ENCODE measurements at places on chromosomes 5 and 9.

DNA sequence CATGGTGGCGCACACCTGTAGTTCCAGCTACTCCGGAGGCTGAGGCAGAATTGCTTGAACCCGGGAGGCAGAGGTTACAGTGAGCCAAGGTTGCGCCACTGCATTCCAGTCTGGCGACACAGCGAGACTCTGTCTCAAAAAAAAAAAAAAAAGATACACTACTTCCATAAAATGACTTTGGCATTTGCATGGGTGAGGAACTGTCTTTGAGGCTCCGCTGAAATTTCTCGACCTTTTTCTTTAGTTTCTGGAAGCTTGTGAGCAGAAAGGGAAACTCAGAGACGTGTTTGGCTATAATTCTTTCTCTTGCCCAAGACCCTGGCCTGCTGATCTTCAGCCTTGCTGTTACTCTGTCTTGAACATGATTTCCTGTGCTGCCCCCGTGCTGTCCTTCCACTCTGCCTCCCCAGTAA, 37.3 kb downstream of the SPIN1 start:
- peak; percentile 24 for ATAC-seq

DNA sequence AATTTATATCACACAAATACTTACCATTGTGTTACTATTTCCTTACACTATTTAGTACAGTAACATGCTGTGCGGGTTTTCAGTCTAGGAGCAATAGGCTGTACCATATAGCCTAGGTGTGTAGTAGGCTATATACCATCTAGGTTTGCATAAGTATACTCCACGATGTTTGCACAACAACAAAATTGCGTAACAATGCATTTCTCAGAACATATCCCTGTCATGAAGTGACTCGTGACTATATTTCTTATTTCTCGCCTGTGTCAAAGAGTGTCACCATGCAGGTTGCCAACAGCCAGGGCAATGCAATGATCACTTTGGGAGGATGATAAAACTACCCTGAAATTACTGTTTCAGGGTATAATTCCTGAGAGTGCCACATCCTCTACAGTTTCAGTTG, 65.6 kb upstream of the CD180 start:
- ATAC-seq, result no peak

- no peak for ATAC-seq
Measured at GRCh38 chr5:150301901-150302300, 804 bp downstream of the ARSI start.

GRCh38 chr5:76490960-76491359, 87.9 kb downstream of the IQGAP2 start:
- ATAC-seq, result no peak

- ATAC-seq, result no peak
Measured at GRCh38 chr9:20808002-20808401, 123.9 kb downstream of the FOCAD start.

DNA sequence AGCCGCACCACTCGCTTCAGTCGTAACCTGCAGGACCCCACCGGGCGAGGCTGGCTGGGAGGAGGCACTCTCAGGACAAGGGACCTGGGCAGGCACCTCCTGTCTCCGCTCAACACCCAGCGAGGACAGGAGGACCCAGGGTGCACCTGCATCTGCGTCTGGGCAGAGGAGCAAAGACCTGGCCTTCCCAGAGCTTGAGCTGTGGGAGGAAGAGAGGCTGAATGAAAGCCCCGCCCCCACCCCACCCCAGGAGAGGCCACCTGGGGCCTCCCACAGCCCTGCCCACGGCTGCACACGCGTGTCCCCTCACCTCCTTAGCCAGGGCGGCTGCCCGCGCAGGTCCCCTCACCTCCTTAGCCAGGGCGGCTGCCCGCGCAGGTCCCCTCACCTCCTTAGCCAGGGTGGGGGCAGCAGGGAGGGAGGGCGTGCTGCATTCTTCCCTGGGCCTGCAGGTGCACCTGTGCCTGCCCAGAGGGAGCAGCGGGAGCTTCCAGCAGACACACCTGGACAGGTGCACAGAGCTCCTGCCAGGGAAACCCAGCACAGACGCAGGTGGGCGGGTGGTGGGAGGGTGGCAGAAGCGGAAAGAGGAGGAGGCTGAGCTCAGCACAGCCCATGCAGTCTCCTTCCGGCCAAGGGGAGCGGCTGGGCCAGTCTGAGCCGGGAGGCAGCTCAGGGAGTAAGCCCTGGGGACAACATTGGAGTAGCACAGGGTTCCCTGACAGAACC, 18.5 kb upstream of the SLC12A7 start:
- no peak for ATAC-seq

GRCh38 chr5:43497311-43498104, 13.8 kb upstream of the TMEM267 start:
- ATAC-seq, result no peak

DNA sequence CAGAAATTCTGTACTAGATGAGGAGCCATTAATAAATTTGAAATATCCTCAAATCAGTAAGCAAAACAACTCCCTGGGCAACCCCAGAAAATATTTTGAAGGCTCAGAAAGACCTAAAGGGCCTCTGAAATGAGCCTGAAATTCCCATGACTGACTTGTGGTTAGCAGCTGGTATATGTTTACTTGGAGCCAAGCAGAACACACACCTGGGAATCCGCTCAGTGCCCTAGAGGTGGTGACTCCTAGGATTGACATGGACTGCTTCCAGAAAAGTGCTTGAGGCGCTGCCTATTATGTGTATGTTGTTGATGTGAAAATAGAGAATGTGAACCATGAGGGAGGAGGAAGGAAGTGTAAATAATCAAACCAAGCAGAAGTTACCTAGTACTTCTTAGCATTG, 14.7 kb downstream of the RFK start:
- no peak for ATAC-seq

DNA sequence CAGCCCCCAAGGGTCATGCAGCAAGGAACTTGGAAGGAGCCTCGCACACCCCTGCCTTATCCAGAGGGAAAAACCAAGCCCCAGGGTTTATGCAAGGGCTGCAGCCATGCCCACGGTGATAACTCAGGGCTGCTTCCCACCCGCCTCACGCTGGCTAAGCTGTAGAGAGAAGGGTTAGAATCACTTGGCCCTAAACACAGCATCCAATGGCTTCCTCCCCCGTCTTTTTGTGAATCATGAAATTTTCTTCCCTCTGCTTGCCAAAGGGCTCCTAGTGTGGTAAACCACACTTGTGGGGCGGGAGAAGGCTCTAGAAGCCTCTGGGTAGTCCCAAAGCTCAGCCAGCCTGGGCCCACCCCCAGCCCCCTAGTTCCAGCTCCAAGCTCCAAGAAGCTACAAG, 55.9 kb upstream of the ORM1 start:
- no peak for ATAC-seq

DNA sequence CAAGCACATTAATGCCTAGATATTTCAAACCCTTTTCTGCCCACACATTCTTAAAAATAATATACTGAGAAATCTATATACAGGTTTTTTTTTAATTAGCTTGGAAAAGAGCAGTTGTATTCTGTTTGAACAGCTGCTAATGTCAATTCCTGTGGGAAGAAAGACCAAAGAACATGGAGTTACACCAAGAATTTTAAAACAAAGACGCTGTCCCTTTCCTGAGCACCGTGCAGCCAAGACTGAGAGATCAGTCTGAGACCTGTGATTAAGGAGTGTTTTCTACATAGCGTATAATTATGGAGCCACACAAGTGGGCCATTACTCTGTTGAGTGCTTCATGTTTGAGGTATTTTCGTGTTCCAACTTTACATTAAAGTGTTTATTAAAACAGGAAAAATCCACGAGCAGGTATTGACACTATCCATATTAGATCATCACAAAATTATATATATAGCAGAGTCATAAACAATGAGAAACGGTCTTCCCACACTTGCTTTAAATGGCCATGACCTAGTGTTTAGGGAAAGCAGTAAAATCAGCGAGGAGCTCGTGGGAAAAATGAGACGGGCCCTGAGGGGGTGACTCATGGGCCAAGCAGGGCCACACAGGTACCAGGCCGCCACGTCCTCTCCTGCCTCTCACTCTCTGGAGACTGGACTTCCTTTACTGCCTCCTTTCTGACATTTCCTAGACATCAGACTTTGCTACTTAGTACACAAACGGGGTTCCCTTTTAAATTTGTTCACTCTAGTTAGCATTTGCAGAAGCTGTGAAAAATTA, 153.1 kb upstream of the OTULINL start:
- peak; percentile 61 for ATAC-seq

DNA sequence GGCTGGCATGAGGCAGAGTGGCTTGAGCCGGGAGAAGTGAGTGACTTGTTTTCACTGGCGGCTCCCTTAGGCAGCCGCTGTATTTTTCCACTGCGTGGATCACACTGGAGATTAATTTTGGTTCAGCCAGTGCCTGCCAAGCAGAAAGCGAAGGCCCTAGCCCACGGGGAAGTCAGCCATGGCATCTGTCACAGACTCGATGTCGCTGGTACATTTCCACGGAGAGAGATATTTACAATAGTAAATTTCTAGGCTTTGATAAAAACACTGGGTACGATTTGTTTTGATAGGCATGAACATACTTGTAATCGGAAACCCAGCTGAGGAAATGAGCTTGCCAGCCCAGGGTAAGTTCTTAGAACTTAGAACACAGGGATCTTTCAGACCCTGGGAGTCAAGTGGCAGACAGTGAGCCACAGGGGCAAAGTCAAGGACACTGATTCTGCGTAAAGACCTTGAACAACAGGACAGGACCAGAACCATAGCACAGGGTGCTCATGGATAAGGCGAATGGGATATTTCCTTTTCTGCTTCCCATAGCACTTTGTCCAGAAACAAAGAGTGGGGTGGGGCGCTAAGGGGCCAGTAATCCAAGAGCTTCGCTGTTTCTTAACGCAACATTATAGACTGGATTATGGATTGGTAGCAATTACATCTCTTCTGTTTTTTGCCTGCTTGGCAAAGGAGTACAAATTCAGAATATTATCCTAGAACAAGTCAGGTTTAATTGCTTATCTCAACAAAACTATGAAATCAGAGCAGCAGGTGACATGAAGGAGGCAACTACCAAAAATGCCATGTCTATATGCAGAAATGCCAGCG, 4.5 kb downstream of the DUSP1 start:
- ATAC-seq, result peak; percentile 3

GRCh38 chr9:94697972-94698581, 28.4 kb upstream of the AOPEP start:
- peak; percentile 36 for ATAC-seq

DNA sequence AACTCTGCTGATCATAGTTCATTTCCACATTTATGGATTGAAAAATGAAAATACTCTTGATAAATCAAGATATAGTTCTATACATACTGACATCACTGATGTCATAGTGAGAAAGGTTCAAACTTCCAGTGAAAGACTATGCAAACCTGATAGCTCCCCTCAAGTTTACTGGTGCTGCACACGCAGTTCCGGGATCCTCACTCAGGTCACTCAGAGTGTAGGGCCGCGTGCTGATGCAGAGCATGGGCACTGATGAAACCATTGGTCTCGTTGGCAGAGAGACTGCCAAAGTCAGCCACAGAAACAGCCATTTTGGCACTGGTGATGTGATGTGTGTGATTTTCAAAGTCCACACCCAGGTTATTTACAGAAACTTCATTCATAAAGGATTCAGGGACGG, 13.5 kb downstream of the SETD9 start:
- ATAC-seq, result no peak

DNA sequence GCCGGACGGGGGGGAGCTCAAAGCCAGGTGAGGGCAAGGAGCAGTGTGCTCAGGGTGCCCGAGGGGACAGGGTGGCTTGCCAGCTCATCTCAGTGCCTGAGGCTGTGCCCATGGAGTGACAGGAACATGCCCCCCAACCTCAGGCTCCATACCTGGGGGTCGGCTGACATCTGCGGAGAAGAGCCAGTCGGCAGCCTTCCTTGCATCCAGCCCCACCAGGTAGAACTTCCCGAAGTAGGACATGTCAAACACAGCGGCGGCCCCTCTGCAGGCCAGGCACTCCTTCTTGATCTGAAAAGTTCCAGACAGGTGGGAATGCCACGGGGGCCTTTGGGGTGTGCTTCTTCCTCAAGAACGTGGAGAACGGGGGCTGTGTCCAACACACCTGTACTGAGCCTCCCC, 42.1 kb downstream of the SARDH start:
- ATAC-seq, result no peak

DNA sequence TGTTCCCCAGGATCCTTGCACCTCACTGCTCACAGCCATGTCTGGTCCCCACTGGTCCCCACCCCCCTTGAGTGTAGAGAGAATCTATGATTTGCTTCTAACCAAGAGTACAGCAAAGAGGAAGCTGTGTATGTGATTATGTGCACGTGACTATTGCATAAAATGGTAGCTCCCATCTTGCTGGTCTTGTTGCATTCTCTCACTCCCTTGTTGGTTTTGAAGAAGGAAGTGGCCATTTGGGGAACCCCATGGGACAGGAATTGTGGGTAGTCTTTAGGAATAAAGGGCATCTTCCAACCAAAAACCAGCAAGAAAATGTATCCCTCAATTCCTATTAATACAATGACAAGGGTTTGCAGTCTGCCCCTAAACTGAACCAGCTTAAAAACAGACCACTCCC, 5.2 kb upstream of the FCN2 start:
- no peak for ATAC-seq

DNA sequence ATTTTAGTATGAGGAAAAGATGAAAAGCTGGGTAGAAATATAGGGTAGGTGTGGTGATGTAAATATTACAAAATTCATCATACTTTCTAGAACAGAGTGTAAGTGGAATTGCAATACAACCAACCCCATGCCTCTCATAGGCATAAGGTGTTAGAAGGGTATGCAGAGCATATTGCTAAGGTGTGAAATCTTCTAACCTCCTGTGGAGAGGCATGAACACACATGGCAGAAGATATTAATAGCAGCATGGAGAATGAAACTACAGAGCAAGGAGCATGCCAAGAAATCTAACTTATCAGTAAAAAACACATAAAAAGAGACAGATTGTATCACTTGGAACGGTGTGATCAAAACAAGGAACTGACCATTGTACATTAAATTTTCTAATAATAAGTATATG, 441.5 kb downstream of the CDH18 start:
- ATAC-seq, result no peak

DNA sequence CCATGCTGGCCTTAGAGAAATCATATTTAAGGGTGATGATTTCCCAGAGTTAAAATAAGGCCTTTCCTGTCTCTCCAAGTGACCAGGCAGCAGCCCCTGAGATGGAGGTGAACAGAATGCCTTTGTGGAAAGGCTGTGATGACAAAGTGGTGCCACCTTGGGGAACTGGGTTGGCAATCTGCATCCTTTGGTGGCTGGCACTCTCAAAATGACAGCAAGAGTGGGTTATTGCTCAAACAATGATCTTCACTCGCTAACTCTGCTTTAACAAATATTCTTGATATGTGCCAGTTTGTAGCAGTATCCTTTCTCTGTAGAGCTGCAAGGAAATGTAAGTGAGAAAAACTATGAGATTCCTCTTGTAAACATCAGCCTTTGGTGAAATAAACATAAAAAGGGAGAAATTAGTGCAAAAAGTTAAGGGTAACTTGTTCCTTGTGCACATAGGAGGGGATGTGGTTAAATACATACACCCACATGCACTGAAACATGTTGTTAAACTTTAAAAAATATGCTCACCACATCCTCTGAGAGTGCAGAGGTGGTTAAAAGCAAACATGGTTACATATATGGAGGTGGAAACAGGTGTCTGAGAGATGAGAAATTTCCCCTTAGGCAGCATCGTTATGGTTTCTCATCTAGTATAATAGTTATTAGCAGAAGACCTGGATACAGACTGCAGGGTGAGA, 373.4 kb upstream of the CTNND2 start:
- ATAC-seq, result no peak
